ENCODE measurements at places on chromosomes 3 and 15.

GRCh38 chr3:150293401-150294001, 114.6 kb upstream of the TSC22D2 start:
- DNase-seq, result no peak

GRCh38 chr3:69893274-69893673, 106.3 kb upstream of the SAMMSON start:
- DNase-seq, result no peak

- DNase-seq, result no peak
Measured at GRCh38 chr3:111963424-111963823, 15.4 kb upstream of the ABHD10 start.

- DNase-seq, result no peak
Measured at GRCh38 chr3:78872195-78872594, 895.6 kb downstream of the ROBO1 start.

- no peak for DNase-seq
Measured at GRCh38 chr3:11300970-11301369, 28.8 kb downstream of the ATG7 start.

All from nucleus accumbens (tissue), 56 donors.